Hematopoietic multipotent progenitor cell treated with erythropoietin and hydrocortisone succinate and interleukin-3 and kit ligand, for 8 days (in vitro differentiated cells): ENCODE measurements at places on chromosomes 4 and X.

GRCh38 chr4:145740806-145741205 lies 60.9 kb downstream of the C4orf51 start:
- DNase-seq, result no peak

- peak; percentile 10 for DNase-seq
These were observed 68.3 kb downstream of the LARP7 start for GRCh38 chr4:112704991-112705845.

DNA sequence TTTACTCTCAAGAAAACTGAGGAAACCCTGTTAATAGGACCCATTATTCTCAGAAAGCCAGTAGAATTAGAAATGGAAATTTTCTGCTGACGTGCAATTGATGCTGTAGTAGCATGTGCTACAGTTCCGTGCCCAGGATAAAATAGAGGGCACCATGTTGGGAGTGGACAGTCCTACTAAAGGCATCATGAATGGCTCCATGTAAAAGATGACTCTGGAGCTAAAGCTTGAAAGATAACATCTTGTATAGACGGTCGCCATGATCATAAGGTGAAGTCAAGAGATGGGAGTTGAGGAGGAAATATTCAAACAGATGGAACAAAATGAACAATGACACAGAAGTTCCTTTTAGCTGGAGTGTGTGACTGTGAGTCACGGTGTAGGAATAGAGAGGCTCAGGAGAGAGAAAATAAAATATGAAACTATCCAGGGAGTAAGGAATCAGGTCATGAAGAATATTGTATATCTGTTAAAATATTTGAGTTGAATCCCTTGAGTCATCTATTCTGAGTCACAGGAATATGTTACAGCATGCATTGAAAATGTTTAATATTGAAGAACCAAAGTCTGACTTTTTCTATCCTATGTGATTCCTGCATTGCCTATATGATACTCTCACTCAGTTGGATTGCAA lies 31.8 kb downstream of the ANXA10 start:
- no peak for DNase-seq

DNA sequence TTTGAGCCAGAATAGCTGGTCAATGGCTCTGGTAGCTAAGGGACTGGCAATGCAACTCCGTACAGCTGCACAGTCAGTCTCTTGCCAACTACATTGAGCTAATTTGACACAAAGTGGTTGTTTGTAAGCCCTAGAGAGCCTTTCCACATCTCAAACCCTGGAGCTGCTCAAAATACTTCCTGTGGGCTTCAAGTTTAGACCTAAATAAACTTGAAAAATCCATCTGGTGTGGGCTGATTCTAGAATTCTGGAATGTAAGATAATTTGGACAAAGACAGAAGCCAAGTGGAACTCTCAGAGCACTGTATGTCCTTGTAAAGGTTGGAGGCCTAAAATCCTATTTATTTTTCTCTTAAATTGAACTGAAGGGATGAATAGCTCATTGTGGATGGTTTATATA lies 380.8 kb downstream of the SPRY1 start:
- no peak for DNase-seq

DNA sequence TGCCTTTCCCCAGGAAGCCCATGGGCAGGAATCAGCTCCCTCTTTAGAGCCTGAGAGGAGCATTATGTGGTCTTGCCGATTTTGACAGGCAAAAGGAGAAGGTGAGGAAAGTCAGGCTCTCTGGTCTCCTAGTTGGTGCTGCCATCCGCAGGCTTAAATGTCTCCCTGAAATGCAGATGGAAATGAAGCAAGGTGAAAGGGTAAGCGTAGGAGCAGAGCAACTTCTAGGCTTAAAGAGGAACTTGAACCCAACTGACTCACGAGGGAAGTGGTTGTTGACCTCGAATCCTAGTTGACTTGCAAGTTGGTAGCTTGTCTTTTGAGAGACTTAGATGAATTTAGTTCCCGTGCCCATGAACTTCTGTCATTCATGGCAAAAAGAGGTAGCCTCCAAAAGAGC lies 205.9 kb downstream of the PTTG2 start:
- peak; percentile 26 for DNase-seq

DNA sequence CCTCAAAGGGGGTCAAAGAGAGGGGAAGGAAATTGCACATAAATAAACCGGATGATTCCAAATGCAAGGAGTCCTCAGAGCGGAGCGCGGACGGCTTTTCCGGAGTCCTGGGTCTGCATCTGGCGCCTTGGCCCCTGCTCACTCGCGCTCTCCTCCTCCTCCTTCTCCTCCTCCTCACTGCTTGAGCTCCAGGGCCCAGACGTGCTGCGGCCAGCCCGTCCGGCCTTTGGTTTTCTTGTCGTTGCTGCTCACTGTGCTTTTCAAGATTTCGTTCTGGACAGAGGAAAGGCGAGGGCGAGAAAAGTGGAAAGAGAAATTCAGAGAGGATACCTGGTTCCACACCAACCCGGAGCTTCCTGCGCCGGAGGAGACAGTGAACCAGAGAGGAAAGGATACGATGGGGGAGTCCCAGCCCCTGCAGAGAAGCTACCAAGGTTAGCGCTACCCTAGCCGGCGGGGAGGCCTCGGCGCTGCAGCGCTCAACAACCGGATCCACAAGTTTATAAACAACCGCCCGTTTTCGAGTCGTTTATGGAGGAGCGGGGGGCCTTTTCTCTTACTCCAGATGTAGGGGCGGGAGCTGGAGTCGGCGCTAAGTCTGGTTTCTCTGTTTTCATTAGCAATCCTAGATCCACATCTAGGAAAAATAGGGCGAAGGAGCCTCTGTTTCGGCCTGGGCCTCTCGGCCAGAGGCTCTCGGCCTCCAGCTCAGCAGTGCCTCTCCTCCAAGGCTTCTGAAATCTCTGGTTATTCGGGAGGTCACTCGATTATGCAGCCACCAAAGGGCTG lies 2.7 kb downstream of the HAND2 start:
- DNase-seq, result no peak

GRCh38 chr4:138446456-138446855 lies 204.3 kb upstream of the SLC7A11 start:
- no peak for DNase-seq

DNA sequence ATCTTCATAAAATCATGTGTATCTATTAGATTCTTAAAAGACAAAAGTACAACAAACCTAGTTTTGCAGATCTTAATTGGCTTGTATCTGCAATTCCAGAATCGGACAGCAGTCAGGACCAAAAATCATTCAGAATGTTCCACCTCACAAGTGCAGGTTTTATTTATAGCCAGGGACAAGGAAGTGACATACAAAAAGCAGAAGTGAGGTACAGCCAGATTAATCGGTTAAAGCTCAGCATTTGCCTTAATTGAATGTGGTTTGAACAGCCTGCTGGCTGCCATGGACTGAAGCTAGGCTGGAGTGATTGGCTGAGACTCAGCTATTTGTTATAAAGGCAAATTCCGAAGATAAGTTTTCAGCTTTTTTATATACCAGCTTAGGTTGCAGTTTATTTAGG lies 932.6 kb downstream of the C4orf33 start:
- DNase-seq, result no peak

DNA sequence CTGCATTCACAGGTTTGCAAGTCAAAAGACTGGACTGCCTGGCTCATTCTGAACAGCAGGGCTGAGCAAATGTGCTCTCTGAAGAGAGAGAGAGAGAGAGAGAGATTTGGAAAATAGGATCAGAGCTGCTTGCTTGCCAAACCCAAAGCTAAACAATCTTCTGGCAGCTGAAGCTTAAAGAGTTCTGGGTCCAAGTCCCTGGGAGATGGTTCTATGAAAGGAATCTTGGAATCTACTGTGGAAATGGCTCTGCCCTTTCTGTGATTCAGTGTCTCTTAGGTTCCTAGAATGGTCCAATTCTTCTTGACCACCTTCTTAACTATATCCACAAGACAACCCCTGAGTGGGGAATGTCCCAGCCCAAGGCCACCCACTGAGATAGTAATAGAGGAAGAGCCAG lies 66.1 kb upstream of the EFNB1 start:
- DNase-seq, result no peak

GRCh38 chrX:153565996-153566580 lies 32.9 kb downstream of the CCNQ start:
- DNase-seq, result no peak

GRCh38 chr4:162506253-162506652 lies 342.5 kb upstream of the FSTL5 start:
- no peak for DNase-seq

GRCh38 chr4:6023731-6024130 lies 5.5 kb upstream of the C4orf50 start:
- no peak for DNase-seq

- DNase-seq, result no peak
These were observed 32.2 kb downstream of the FNIP2 start for GRCh38 chr4:158801066-158801465.

GRCh38 chr4:155568641-155569220 lies 97.9 kb upstream of the GUCY1A1 start:
- DNase-seq, result no peak

- no peak for DNase-seq
These were observed 120.1 kb upstream of the NAP1L5 start for GRCh38 chr4:88817740-88818139.

DNA sequence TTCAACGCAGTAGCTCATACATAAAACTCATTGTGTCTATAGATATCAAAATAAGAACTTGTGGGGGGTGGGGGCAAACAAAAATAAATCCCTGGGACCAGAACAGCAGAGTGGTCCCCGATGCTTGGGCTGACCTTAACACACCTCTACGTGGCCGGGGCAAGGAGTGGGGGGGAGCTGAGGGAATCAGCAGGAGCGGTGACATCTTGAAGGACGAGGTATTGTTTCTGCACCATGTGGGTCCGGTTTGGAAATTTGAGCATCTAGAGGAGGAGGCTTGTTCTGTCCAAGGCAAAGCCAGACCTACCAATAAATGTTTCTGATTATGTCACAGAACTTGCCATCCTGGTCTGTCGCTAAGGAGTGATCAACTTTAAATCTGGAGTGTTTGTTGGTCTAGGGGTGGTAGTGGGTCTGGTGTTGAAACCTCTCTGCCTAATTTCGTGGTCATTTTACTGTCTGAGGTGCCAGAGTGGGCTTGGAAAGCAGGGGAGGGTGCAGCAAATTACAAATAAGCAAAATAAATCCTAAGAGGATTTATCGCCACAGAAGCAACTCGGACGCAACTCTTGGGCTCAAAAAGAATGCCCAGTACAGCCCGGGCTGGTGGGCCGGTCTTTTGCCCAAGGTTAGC lies 774 bp upstream of the RAPGEF2 start:
- no peak for DNase-seq

DNA sequence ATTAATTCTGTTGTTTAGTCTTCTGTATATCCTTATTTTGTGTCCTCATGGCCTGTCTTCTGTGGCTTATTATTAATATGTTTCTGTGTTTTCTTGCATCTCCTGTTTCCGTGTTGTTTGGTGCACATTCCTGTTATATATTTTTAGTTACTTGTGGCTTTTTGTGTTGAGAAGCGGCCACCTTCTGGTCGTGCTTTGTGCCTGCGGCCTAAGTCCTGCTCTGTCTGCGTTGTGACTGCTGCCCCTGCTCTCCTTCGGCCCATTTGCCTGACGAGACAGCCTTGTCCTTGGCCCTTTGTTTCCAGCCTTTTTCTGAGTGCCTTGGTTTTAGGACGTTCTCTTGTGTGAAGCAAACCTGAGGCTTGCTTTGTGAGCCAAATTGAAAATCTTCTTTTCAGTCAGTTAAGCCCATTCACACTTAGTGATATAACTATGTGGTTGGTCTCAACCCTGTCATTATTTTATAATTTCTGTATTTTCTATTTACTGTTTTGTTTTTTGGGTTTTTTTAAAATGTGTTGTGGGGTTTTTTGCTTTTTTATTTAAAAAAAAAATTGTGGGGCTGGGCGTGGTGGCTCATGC lies 43.8 kb downstream of the TNIP2 start:
- DNase-seq, result peak; percentile 32

DNA sequence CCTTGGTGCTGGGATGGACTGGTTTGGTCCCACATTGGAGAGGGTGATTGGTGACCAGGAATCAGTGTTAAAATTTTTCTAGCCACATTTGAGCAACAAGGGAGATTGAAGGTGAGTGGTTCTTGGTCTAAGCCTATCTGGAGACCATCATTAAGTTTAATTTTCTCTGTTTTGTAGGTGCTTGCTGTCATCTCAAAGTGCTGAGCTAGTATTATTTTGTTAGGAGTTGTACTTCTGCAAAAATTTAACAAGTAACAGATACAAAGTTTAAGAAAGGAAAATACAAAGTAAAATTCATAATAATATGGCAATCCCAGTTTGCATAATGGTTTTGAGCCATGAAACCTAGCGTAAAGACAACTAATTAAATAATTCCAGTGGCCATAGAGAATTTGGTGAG lies 66.5 kb downstream of the RAP1GDS1 start:
- no peak for DNase-seq

DNA sequence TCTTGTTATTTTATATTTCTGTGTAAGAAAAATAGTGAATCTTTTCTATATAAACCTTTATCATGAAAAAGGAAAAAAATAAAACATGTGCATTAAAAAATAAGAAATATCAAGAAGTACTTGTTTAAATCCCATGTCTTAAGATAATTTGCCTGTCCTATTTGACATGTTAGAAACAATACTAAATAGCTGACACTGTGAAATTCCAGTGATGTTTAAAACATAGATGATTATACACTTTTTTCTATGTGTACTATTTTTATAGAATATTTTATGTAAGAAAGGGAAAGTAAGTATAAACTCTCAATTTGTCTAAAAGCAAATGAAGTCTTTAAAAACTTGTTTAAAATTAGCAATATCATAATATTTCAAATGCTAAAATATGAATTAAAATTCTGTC lies 543.2 kb upstream of the ATOH1 start:
- no peak for DNase-seq

DNA sequence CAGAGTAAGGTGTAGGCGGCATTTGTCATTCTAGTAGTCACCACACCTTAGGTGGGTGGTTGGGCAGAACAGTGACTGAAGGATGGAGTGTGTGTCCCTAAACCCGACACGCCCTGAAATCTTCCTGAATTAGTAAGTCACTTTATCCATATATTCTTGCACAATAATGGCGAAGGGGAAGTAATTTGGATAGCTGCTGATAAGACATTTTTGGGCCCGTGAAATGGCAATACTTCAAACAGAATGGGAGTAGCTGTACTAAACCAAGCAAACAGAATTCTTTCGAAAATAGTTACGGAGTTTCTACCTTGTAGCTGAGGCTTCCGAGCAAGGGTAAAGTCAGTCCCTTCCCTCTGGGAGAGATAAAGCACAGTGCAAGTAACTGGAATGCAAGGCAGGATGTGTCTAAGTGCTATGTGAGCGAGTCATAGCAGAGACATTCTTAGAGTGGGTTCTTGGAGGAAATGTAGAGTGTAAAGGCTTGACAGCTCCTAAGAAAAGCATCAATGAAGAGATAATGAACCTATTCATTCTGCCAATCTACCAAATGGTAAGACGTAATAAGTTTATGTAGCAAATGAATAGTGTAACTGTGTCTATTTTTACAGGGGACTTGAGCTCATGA lies 72.8 kb downstream of the CLCN5 start:
- DNase-seq, result no peak

DNA sequence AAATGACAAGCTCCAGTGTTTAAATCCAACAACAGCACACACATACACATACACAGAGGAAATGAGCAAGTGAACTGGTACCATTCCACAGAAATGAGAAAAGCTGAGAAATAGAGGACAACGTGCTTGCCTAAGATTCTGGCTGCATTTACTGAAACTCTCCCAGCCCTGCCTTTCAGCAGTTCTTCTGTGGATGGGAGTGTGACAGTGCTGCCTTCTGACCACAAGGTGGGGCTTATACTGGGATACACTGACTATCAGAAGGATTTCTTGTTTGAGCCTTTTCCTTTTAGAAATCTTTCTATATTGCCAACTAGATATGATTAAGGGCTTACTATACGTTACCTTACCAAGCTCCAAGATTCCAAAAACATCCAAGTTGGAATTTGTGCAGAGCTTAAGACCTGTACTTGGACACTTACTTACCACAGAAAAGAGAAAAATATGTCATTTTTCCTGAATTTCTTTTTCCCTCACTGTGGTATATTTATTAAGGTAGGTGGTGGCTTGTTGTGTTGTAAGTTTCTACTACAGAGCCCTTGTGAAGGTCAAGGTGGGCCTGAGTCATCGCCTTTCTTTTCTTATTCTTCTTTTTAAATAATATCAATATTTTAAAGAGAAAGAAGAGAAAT lies 10.7 kb upstream of the CXCL8 start:
- DNase-seq, result peak; percentile 64
